LoVo (cell line): ENCODE measurements at places on chromosomes 3 and 15.

DNA sequence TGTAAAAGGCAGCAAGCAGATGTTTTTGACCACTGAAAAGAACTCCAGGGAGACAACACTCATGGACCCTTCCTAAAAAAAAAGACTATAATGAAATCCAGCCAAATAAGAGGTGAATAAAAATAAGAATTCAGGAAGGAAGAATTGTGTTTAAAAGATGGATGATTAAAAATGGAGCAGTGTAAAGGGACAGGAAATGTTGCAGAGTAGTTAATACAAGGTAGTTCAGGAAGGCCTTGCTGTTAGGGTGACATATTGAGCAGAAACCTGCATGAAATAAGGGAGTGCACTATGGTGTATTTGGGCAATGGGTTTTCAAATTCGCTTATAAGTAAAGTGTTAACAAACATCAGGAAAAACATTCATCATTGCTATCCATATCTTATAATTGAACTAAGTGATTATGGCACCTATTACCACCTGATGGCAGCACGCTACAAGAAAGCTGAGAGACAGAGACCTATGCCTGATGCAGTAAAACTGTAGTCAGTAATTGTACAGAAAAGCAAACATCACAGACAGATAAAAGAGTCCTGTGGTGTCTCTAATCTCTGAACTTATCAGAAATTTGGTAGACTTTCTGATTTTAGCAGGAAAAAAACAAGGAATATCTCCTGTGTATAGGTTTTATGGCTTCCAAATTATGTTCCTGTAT, 5.8 kb upstream of the DBR1 start:
- peak; percentile 58 for DNase-seq

- peak; percentile 20 for DNase-seq
Observed at GRCh38 chr3:49351521-49352011, 6.6 kb downstream of the GPX1 start.

DNA sequence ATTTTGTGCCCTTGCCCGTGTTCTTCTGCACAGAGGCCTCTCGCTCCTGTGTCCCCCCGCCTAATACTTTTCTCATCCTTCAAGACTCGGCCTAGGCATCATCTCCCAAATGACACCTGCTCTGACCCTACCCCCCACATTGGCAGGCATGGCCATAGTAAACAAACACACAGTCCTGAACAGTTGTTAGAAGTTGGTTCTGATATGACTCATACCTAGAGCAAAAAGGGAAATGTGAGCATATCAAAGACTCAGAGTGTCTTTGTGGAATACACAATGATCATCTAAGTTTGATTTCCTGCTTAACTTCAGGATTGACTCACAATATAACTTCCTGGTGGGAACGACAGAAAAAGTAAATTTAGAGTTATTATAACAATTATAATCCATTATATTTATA, 120.5 kb downstream of the POLR2M start:
- DNase-seq: no peak

GRCh38 chr15:34904527-34904926, 65.0 kb downstream of the AQR start:
- DNase-seq: no peak

DNA sequence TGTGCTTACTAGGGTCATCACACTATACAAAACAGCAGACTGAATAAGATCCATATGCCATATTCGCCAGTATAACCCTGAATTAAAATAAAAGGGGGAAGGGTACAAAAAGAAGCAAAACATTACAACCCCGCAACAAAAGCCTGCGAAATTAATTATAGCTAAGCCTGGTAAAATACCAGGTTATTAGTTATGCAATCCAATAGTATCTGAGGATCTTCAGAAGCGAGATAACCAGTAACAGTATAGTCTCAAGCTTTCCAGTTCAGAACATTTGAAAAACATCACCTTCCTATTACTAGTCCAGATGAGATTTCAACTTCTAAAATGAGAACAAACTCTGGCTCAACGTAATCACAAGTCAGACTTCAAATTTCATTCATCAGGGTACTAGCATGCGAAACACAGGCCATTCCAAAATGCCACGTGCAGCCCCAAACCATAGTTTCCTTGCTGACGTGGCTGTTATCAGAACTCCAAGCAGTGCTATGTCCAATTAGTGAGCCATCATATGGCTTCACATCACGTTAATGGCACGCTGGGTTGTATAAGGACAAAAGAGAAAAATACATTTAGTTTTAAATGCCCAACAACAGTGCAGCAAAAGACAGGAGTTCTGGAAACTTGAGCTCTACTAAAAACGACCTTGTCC, 1.1 kb downstream of the SSR3 start:
- DNase-seq: no peak

DNA sequence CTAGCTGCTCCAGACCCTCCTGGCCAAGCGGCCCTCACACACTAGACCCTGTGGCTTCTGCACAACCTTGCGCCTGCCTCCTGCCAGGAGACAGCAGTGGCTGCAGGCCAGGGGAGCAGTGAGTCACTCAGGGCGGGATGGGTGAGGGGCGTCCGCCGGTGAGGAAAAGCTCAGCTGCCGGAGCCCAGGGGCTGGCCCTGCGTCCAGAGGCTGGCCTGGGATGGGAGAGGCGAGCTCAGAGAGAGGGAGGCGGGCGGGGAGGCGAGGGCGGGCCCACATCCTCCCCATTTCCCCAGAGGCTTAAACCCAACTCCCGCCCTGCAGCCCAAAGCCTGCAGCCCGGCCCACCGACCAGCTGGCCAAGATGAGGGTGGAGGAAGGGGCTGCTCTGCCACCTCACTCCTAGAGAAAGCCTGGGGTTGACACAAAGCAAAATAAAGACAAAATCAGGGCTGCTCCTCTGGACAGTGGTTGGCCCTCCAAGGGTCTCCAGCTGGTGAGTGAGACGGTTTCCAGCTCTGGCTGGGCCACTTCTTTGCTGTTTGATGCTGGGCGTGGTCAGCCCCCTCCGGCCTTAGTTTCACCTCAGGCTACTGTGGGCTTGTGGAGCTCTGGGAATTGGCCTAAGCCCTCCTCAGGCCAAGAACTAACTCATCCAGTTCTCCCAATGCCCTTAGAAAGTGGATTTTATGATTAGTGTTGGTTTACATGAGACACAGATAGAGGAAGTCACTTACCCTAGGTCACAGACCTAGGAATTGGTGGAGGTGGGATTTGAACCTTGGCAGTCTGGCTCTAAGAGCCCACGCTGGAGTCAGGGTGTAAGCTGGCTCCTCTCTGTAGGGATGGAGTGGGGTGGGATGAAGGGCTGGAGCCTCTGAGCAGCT, 50.6 kb downstream of the IQSEC1 start:
- DNase-seq: no peak

DNA sequence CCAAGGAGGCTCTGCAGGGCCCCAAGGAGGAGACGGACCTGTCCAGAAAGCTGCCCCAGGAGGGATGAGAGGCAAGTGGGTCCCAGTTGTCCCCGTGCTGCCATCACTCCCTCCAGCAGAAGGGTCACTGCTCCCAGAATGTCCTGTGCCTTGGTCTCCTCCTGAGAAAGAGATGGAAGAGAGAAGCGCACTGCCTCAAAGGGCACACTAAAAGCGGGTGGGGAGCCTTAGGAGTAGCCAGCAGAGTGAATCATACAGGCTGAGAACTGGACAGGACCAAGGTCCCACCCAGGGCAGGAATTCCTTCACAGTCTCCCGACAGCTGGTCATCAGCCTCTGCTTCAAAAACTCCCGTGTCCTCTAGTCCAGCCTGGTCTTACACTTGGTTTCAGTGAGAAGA, 4.6 kb downstream of the THPO start:
- DNase-seq: peak; percentile 36

DNA sequence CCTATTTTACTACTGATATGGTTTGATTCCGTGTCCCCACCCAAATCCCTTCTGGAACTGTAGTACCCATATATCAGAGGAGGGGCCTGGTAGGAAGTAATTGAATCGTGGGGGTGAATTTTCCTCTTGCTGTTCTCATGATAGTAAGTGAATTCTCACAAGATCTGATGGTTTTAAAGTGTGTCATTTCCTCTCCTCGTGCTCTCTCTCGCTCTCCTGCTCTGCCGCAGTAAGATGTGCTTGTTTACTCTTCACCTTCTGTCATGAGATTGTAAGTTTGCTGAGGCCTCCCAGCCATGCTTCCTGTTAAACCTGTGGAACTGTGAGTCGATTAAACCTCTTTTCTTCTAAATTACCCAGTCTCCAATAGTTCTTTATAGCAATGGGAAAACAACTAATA, 81.2 kb upstream of the ZBTB20 start:
- DNase-seq: no peak

GRCh38 chr3:32870373-32871095, 52.7 kb downstream of the TRIM71 start:
- no peak for DNase-seq

DNA sequence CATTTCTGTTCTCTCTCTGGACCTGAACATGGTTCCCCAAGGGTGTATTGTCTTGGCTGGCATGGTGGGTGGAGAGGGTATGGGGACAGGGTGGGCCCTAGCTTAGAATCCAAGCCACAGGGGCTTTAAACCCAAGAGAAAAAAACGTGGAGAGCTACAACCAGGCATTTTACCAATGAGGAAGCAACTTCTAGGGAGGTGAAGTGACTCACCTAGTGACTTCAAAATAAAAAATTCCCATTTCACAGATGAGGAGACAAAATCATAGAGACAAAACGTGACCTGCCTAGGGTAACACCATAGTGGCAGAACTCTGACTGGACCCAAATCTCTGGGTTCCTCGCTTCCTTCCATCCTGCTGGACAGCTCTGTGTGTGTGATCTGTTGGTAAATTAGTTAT, 216.8 kb downstream of the RPLP1 start:
- no peak for DNase-seq

DNA sequence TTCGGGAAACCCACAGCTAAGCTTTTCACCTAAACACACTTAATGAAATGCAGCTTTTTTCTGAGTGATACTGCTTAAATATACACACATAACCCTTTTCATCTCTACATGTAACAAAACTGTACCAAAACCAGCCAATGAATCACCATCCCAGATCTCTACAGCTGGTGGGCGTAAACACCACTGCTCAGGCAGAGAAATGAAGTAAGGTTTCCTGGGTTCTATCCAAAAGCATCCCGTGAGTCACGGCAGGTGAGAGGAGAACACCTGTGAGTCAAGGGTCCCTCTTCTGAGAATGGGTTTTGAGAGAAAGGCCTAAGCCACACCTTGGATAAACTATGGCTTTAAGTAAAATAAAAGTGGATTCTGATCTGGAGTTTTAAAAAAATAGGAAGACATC, 2.6 kb downstream of the CLDN1 start:
- DNase-seq: peak; percentile 56

- DNase-seq: no peak
Observed at GRCh38 chr3:125194061-125194848, 18.3 kb downstream of the SLC12A8 start.

GRCh38 chr3:2680236-2680635, 429.9 kb downstream of the IL5RA start:
- no peak for DNase-seq

GRCh38 chr3:58355179-58355578, 22.5 kb downstream of the PXK start:
- DNase-seq: no peak

DNA sequence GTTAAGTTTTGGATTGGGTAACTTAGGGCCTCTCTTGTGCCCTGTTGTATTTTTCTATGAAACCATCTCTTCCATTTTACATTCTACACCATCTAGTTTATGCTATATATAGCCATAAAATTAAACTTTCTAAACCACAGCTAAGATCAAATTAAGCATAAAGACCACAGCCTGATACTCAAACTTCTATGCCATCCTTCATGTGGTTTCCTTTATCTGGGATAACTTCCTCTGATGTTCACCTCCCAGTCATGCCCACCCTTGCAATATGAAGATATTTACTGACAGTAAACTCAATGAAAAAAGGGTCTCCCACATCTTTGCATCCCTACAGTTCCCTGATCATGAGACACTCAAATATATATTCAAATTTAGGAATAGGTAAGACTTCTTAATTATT, 4.2 kb downstream of the SELENOK start:
- no peak for DNase-seq

DNA sequence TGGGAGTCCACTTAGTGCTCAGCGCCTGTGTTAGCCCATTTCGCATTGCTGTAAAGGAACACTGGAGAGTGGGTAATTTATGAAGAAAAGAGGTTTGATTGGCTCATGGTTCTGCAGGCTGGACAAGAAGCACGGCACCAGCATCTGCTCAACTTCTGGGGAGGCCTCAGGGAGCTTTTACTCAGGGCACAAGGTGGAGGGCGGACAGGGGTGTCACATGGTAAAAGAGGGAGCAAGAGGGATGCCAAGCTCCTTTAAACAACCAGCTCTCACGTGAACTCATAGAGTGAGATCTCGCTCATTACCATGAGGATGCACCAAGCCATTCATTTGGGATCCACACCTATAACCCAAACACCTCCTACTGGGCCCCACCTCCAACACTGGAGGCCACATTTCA, 181.4 kb upstream of the TLE3 start:
- DNase-seq: no peak

DNA sequence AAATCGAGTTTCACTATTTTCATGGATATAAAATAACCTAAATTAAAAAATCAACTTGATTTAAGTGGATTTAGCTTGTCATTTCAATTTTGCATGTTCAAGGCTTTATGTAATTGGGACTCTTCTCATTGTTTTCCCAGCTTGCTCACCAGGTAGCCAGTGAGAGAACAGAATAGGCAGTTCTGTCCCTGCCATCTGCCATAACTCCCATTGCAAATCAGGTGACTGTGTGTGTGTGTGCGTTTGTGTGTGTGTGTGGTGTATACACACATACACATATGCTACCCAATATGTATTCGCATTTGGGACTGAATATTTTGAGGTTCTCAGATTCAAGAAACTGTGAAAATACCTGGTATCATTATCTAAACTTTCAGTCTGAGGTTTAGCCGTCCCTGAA, 1069.8 kb downstream of the IGSF11 start:
- no peak for DNase-seq

- DNase-seq: no peak
Observed at GRCh38 chr3:42101048-42101447, 9.9 kb downstream of the TRAK1 start.

DNA sequence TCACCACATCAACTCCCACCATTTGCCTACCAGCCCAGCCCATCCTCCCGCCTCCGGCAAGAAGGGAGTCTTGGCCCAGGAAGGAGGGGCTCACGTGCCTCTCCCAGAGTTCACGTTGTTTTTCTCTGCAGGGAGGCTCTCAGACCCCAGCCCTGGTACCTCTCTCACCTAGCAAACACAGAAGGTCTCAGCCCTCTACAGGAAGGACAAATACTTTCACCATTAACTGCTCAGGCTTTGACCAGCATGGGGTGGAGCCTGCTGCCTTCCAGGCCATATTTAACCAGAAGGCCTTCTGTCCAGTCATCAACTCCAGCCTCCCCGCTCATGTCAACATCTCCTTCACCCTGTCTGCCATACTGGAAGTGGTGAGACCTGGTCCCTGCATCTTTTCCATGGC, 19.0 kb upstream of the HTR3E start:
- no peak for DNase-seq

- no peak for DNase-seq
Observed at GRCh38 chr15:38373016-38373415, 80.9 kb upstream of the FAM98B start.

- no peak for DNase-seq
Observed at GRCh38 chr3:144652573-144652972, 681.0 kb downstream of the DIPK2A start.

- DNase-seq: no peak
Observed at GRCh38 chr15:63446255-63446654, 58.1 kb upstream of the USP3 start.
